Right renal pelvis (tissue), 4 donors: ENCODE measurements at places on chromosomes 3 and 15. TPM values are rescaled to one million over a fixed set of nuclear protein-coding genes. Genes with fewer than 3 reads are reported as not detected.

DNA sequence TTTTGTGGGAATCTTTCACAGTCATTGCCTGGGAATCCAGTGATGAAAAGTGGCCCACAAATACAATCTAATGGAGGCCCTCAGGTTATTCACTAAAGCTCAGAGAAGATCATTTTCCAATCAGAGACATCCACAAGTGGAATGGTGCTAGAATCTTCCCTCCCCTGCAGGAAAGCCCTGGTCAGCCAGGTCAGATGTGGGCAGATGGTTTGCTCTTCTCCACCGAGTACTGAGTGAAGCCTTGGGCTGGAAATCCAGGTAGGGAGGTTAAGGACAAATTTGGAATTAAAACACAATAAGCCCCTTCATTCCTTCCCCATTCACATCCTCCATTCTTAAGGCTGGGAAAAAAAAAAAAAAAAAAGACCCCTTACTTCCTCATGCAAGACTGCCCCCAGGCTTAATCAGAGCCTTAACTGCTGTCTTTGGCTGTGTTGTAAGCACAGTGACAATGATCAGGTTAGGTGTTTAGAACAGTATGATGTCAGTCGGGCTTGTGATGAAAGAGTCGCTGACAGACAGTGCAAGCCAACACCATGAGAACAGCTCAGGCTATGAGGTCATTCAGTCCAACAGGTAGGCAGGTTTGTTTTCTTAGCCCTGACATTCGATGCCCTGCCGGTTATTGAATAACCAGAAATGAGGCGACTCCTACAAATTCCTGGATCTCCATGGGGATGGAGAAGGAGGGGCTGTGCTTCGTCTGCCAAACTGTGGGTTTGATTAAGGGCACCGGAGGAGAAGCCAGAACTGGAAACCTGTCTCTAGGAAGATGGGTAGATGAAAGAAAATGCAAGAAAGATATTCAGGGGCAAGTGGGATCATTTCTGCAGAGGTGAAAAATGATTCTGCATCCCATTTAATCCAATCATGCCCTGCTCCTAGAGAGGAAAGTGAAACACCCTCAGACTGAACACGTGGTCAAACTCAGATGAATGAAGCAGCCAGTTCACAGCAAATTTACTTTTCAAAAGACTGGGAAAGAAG is 23.5 kb upstream of the HES1 start:
- peak; percentile 89 for DNase-seq

- no peak for DNase-seq
These were observed 87.2 kb upstream of the SLC4A7 start for GRCh38 chr3:27571345-27571744.

DNA sequence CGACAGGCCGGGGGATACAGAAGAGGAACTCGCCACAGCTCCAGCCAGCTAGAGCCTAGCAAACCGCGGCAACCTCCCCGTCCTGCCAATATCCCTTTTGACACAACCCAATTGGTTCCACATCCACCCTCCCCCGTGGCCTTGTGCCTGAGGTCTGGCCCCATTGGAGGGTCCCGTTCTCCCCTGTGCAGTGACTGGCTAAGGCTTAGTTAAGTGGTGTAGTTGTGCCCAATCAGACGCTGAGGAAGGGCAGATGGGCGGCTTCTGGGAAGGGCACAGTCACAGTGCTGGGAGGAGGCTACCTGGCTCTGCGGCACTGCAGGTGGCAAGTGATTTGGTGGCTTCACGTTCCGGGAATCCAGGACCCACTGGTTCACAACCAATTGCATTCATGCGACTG is 78.6 kb downstream of the SNRK start:
- DNase-seq = no peak

- DNase-seq = no peak
These were observed 32.2 kb upstream of the LACTB start for GRCh38 chr15:63089260-63090043.

- no peak for DNase-seq
These were observed 11.8 kb downstream of the ATG7 start for GRCh38 chr3:11284011-11284410.

GRCh38 chr3:55364421-55364820 is 122.7 kb downstream of the WNT5A start:
- no peak for DNase-seq

GRCh38 chr3:186798239-186798874 is 7.9 kb downstream of the RFC4 start:
- no peak for DNase-seq

DNA sequence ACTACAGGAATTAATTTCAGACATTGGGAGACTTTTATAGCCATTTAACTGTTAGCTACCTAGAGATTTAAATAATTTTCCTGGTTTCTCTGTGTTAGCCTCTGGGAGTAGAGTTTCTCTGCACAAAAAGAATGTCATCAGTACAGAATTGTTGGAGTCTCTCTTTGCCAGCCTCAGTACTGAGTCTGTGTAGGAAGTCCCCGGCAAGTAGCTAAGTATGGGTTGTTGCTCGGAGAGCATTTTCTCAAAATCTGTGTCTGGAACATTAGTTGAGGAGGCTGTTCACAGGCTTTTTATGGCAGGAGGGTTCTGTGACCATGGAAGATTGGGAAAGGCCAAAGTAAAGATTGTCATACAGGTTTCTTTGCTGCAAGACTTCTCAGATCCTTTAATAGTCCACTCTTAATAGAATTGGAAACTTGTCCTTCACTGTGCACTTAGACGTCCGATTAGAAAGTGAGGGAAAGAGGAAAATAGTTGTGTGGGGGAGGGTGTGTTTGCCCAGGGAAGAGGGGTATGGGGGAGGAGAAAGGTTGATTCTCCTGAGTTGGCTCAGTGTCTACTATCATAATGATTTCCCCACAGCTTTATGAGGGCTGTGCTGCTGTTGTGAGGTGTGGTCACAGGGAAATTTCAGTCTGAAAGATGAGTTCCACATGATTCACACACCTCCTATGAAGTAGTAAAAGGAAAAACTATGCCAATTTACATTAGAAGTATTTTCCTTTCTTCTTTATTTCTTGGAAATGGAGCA is 207.1 kb downstream of the PTPRG start:
- no peak for DNase-seq

GRCh38 chr15:61299075-61299763 is 70.1 kb upstream of the RORA start:
- peak; percentile 2 for DNase-seq

DNA sequence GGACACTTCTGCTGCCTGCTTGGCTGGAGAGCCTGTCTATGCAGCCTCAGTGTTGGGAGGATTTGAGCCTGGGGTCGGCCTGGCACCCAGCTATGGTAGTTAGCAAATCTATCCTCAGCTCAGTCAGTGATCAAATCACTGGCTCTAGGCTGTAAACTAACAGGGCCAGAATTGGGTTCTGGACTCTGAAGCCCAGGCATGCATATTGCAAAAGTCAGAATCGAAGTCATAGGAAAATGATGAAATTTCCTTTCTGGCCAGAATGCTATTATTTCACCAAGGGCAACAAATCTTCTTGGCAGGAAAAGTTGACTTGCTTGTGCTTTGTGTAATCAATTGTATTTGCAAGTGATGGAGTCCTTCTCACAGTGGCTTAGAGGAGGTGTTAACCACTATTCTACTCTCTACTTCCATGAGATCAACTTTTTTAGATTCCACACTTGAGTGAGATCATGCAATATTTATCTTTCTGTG is 482.6 kb upstream of the TPRG1 start:
- no peak for DNase-seq

GRCh38 chr3:55964491-55964985 is 477.4 kb upstream of the WNT5A start:
- no peak for DNase-seq

DNA sequence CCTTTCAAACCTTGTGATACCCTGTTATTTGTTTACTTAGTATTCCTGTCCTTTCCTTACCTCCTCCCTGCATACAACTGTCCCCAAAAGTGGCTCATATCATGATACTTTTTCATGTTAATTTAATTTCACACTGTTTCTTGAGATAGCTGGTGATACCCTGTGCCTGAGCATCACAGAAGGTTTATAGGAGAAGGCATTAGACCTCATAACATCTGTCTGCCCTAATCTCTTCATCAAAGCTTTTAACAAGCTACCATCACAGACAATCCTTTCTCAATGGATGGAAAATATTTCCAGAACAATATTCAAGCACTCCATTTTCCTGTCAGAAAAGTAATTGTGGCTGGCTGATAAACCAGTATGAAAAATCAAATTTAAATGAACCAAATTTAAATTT is 81.6 kb downstream of the SSR3 start:
- DNase-seq = no peak

GRCh38 chr3:123760817-123761216 is 123.3 kb downstream of the MYLK start:
- DNase-seq = no peak

The GOLGA8R gene
- 4.8 TPM for polyA plus RNA-seq

DNA sequence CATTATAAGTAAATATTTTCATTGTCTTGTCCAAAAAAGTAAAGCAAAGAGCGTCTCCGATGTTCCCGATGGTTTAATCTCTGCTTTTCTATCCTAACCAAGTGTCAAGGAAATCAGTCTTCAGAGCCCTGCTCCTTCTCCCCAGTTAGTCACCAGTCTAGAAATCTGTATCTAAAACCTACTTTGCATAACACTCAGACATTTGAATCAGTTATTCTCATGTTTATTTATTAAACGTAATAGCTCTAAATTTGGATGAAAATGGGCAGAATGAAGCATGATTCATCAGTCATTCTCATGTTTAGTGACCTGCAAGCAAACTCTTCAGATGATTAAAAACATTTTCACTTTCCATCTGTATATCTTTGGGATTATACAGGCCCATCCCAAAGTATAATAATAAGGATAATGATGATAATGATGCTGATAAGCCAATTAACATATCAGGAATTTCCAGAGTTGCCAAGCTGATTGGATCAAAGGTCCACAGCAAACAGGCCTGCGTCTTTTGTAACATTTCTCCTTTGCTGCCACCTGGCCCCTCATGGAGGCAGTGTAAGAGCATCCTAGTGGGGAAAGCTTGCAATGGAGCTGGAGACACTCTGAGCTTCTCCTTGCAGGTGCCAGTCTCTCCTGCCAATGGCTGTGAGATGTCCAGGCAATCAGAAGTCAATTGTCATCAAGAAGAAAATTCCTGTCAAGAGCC is 273.9 kb downstream of the IGSF11 start:
- no peak for DNase-seq

GRCh38 chr3:134249935-134250716 is 533 bp downstream of the RYK start:
- DNase-seq = no peak

The IFT122 gene
- 56.8 TPM for polyA plus RNA-seq

GRCh38 chr15:74425630-74426029 is 8.1 kb downstream of the SEMA7A start:
- DNase-seq = no peak

DNA sequence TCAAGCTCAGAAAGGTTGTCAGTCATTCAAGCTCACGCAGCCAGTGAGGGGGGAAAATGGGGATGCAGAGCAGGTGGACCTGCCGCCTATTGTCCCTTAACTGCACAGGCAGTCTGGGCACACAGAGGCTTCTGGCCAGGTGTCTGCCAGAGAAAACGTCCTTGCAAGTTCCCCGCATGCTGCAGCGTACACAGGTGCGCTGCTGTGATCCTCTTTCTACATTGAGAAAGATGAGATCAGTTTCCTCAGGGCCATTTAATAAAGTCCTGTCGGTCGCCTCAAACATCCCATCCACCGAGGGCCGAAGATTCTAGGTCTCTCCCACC is 445 bp upstream of the TSEN2 start:
- no peak for DNase-seq
